GM18507 (cell line): ENCODE measurements at places on chromosomes 4 and X.

- DNase-seq, result no peak
These were observed 3.4 kb upstream of the FAM9B start for GRCh38 chrX:9037296-9037695.

DNA sequence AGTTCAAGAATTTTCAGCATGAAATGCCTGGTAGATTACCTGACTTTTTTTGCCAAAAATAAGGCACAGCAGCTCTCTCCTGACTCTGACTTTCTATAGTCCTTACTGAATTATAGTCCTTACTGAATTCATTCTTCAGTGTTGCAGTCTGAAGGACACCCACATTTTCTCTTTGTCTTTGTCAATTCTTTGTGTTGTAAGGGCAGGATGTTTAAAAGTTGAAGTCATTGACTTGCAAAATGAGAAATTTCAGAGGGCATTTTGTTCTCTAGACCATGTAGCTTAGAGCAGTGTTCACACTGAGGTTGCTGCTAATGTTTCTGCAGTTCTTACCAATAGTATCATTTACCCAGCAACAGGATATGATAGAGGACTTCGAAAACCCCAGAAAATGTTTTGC, 168.0 kb downstream of the SOWAHB start:
- no peak for DNase-seq

GRCh38 chr4:147768113-147768512, 36.2 kb downstream of the ARHGAP10 start:
- DNase-seq, result no peak

DNA sequence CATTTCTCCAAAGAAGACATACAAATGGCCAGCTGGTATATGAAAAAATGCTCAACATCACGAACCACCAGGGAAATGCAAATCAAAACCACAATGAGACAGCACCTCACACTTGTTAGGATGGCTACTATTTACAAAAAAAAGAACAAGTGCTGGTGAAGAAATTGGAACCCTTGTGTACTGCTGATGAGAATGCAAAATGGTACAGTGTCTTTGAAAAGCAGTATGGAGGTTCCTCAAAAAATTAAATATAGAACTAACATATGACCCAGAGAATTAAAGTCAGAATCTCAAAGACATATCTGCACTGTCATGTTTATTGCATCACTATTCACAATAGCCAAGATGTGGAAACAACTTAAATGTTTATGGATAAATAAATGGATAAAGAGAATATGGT, 20.9 kb downstream of the PAGE4 start:
- DNase-seq, result no peak

DNA sequence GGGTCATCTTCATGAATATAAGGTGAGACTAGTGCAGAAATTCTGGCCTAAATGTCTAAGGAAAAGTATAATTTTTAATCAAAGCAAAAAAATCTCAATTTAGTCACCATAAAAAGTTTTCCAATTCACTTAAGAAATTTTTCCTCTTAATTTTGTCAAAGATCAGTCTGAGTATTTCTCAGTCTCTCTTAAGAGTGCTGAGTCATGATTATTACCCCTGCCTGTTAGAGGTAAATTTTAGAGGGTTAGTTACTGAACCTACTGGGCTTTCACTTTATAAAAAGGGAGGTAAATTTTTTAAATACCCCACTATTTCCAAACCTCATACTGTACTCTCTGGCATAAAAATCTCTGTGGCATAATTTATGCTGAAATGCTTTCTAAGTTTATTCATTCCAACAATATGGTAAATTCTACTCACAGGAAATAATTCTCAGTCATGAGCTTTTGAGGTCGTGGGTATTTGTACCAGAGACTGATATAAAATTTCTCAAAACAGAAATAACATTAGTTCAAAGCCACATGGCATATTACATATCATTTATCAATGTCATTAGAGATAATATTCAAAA, 122.4 kb downstream of the SLC39A8 start:
- no peak for DNase-seq

DNA sequence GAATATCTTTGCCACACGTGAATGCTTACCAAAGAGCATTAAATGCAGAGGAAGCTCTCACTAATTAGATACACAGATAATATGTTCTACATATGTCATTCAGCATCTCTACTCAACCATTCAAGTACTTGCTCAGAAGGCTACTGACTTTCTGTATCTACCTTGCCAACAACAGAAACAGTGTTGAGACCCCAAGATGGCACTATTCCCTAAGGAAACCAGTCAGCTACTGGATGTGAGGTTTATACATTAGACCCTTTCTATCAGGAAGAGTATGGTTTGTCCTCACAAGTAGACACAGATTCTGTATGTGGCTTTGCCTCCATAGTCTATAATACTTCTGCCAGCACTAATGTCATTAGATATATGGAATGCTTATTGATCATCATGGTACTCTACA, 443.9 kb upstream of the INTU start:
- DNase-seq, result no peak

- DNase-seq, result no peak
These were observed 47.1 kb upstream of the HPGDS start for GRCh38 chr4:94389595-94390267.

DNA sequence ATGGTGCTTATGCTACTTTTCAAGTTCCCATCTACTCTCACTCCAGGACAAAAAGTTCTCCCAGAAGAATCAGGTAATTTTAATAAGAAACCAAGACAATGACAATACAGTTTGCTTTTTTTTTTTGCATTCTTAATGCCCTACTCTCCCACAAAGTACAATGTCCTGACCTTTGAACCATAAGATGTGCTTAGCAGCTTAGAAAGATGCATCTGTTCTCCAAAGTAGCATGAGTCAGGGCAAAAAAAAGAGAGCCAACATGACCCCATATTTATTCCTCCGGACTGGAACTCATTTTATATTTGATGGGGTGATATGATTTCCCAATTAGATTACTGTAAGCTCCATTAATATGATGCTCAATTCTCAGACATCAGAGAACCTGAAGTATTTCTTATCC, 16.5 kb upstream of the PDCL2 start:
- no peak for DNase-seq

DNA sequence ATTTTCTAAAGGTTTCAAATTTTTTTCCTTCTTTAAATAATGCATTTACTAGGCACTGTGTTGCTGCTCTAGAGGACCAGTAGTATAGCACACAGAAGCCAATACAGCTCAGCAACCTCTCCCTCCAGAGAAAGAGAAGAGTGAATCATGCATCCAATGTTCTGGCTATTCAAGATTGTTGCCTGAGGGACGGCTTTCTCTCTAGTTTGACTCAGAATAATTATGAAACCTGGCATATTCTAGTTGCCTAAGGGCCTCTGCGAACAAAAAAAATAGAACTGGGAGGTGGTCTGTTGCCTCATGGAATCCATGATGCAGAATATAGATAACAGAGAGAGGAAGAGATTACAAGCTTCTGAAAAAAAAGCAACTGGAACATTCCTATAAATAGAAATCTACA, 1233.3 kb upstream of the PABPC4L start:
- DNase-seq, result no peak

- no peak for DNase-seq
These were observed 1137.0 kb downstream of the PCDH18 start for GRCh38 chr4:136395212-136395722.

DNA sequence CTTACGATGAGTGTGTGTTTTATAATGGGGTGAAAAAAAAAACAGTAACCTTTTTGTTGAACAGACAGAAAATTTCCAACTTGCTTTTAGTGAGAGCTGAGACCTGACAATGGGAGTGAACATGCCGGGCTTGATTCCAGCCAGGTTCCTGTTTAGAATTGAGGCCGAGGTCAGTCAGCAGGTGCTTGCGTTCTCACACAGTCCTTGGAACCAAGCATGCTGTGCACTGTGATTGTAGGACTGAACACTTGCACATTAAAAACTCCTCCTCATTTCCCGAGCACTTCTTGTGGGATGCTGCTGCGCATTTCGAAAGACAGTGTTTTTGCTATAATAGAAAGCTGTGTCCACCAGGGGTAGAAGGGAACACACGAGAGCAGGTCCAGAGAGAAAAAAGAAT, 51.8 kb downstream of the TMEM131L start:
- DNase-seq, result no peak

DNA sequence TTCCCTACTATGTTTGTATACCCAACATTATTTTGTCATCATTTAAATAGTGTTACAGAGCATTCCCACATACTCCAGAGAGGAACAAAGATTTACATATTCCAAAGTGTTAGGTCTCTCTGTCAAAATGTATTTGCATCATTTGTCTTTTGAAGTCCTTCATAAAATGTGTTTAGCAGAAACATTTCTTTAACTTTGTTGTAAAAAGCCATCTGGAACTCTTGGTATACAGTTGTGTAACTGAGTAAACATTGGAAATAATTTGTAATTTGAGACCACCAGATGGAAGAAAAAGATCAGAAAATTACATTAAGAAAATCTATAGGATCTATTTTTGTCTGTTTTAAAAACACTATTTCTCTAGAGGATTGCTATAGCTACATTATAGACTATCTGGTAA, 56.6 kb upstream of the ALB start:
- no peak for DNase-seq

- DNase-seq, result no peak
These were observed 39.4 kb downstream of the SAT1 start for GRCh38 chrX:23822397-23822796.

DNA sequence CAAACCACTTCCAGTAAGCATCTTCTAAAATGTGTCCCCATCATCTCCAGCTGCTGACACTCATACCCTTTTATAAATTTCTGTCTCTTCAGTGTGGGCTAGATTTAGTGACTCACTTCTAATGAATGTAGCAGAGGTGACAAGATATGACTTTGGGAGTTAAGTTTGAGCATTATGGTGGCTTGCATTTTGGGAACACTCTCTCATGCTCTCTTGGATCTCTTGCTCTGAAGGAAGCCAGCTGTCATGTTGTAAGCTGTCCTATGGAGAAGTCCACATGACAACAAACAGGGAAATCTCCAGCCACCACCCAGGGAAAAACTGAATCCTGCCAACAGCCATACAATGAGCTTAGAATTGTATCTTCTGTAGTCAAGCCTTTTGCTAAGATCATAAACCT, 691.3 kb upstream of the PCDH7 start:
- no peak for DNase-seq

GRCh38 chrX:12032082-12032481, 106.2 kb upstream of the FRMPD4 start:
- DNase-seq, result no peak

DNA sequence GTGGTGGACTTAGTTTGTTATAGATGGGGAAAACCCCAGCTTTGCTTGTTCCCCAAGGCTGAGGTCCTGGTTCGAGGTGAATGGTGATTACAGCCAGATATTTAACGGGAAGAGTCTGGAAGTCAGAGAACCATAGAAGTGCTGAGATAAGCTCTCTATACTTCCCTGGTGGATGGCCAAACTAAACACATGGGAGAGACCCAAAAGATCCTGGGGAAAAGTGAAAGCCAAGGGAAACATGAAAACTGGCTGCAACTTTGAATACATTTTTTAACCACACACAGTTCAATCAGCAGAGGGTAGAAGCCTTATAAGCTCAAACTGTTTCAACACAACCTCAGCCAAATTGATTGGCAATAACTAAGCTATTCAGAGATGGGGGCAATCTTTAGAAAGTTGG, 29.3 kb upstream of the SRPX start:
- DNase-seq, result no peak

DNA sequence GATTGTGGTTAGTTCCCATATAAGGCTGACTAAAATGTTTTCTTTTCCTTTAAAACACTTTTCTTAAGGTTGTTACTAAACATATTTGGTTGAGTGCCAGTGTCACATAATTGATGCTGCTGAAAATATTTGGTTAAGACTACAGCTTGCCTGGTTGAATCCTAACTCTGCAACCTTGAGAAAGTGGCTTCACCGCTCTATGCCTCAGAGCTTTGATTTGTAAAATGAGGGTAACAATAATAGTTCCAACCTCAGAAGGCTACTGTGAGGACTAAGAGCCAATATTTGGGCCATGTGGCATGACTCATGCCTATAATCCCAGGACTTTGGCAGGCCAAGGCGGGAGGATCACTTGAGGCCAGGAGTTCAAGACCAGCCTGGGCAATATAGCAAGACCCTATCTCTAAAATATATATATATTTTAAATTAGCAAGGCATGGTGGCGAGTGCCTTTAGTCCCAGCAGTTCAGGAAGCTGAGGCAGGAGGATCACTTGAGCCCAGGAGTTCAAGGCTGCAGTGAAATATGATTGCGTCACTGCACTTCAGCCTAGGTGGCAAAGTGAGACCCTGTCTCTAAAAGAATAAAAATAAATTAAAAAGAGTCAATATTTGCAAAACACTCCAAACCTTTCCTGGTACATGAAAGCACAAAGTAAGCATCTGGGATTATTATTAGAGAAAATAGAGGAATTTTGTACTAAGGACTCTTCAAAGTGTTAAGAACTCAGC, 7.1 kb upstream of the NEIL3 start:
- DNase-seq, result no peak

- no peak for DNase-seq
These were observed 116.4 kb upstream of the BEND4 start for GRCh38 chr4:42268824-42269223.

- DNase-seq, result no peak
These were observed 4.9 kb downstream of the ENPEP start for GRCh38 chr4:110480746-110481271.

GRCh38 chr4:173325007-173325736, 9.0 kb downstream of the HMGB2 start:
- no peak for DNase-seq

GRCh38 chr4:185424905-185425646, 688 bp downstream of the UFSP2 start:
- no peak for DNase-seq

DNA sequence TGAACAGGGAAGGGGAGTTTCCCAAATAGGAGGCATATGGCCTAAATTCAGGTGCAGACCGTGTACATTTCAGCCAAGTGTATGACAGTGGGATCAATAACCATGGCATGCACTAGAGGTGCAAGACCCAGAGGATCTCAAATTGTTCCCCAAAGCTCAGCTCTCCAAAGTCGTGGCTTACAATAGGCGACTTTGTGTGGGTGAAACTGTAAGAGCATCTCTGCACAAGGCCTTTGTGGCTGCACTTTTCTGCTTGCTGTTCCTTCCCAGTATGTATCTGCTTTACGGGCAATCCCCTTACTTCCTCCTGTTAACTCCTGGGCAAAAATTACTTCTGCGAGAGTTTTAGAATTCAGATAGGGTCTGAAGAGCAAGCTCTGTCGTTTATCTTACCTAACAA, 518.3 kb upstream of the ZFP42 start:
- no peak for DNase-seq

DNA sequence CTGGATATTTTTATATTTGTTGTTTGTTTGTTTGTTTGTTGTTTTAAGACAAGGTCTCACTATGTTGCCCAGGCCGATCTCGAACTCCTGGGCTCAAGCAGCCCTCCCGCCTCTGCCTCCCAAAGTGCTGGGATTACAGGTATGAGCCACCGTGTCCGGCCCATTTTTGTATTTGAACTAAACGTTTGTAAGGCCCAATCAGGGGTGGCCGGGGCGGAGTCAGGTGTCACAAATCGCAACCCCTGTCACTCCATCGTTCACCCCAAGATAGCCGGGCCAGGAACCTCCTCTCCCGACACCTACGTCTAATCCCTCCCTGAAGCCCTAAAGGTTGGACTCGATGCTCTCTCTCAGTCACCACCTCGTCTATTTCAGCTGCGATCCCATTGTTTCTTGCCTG, 722 bp upstream of the EFHC2 start:
- DNase-seq, result peak; percentile 4
